ENCODE measurements at places on chromosomes 16 and 17.

- no peak for DNase-seq
Measured at GRCh38 chr16:13203725-13204124, 302.3 kb downstream of the SHISA9 start.

GRCh38 chr17:71942626-71943025 lies 178.2 kb upstream of the SOX9 start:
- DNase-seq = no peak

- DNase-seq = no peak
Measured at GRCh38 chr17:8354236-8354635, 14.6 kb downstream of the ODF4 start.

GRCh38 chr17:8019166-8019565 lies 16.8 kb downstream of the GUCY2D start:
- DNase-seq = no peak

- no peak for DNase-seq
Measured at GRCh38 chr17:8806926-8807550, 7.9 kb upstream of the MFSD6L start.

GRCh38 chr16:72201387-72201786 lies 29.4 kb upstream of the PMFBP1 start:
- no peak for DNase-seq

DNA sequence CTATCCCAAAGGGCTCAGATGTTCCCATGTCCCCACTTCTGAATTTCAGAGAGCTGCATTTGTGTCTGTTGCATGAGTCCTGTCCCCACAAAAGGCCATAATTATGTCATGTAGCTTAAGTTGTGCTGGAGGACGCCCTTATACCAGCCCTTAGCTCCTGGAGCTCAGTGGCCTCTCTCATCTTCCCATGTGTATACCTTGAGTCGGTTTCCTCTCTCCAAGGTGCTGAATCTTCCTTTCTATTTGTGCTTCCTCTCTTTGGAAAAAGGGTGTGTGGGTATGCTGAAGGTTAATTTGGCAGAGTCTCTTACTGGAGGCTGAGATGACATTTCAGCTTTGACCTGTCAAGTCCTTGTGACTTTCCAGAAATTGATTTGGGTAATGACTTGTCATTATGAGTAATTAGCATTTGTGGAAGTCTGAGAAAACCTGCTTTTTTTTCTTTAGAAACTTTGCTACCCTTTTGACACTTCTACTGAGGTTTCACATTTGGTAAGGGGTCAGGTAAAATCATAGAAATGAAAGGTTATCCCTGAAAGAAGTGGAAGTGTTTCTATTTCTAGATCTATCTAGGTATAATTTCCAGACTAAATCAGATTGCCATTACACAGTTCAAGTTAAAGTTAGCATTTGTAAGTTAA lies 185.4 kb downstream of the ABCC12 start:
- no peak for DNase-seq

GRCh38 chr16:54099627-54100026 lies 187.0 kb downstream of the IRX3 start:
- DNase-seq = no peak

DNA sequence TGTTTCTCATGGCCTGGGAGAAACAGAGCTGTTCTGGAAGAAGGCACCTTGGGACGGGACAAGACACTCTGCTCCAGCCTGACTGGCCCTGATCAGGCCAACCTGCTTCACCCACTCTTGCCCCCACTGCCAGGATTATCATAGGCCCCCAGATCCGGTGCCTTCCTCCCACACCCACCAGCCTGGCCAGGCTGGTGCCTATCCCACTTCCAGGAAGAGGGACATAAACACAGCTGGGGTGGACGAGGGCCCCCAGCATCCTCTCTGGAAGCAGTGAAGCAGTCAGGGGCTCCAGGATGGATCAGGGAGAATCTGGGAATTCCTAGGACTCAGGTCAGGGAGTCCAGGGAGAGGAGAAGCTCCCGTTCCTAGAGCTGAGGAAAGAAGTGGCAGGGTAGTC lies 16.9 kb upstream of the ITGA3 start:
- DNase-seq = no peak

DNA sequence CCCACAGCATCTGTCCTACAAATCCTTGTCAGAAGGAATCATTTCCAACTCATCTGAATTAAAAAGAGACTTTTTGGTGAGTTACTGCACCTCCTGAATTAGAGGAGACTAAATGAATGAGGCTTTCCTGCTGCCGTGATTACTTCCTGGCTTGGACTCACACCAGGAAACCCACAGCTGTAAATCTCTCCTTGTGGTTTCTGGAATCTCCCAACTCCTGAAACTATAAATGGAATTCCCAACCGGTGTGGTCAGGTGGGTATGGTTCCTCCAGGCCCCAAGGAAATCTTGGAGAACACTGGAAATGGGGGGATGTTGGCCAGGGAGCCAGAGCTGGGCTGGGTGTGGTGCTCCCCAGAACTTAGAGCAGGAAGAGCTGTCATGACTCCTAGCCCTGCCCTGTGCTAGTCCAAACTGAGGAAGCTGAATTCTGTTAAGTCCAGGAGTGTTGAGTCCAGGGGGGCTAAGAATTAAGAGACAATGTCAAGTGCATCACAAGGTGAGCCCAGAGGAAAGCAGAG lies 216.4 kb downstream of the GSG1L start:
- DNase-seq = no peak

DNA sequence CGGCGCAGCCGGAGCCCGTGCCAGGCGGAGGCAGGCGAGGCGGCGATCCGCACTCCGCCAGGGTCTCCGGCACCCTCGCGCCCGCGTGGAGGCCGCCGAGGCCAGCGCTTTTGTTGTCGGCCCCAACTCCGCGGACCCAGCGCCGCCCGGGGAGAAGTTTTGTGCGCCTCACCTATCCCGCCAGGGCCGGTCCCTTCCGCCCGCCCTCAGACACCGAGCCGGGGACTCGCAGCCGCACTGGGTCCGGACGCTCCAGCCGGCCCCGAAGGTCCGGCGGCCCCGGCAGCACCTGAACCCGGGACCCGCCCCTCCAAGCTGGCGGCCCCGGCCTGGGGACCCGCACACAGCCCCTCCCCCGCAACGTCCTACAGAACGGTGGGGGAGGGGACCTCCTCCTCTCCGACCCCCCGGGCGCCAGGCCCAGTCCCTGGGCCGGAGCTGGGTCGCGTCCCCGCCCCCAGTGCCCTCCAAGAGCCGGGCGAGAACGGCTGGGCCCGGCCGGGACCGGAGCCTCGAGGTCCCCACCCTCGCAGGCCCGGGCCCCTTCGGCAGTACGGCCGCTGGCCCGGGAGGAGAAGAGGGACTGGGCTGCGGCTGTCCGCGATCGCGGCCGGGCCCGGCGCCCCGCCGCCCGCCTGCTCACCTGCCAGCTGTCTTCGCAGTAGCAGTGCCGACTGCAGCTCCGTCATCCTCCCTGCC lies 698 bp downstream of the UBE2G1 start:
- no peak for DNase-seq

- no peak for DNase-seq
Measured at GRCh38 chr17:63039899-63040602, 74.0 kb downstream of the TANC2 start.

GRCh38 chr17:55570391-55570790 lies 59.1 kb upstream of the SMIM36 start:
- no peak for DNase-seq

- no peak for DNase-seq
Measured at GRCh38 chr17:73906896-73907870, 262.9 kb upstream of the SDK2 start.

DNA sequence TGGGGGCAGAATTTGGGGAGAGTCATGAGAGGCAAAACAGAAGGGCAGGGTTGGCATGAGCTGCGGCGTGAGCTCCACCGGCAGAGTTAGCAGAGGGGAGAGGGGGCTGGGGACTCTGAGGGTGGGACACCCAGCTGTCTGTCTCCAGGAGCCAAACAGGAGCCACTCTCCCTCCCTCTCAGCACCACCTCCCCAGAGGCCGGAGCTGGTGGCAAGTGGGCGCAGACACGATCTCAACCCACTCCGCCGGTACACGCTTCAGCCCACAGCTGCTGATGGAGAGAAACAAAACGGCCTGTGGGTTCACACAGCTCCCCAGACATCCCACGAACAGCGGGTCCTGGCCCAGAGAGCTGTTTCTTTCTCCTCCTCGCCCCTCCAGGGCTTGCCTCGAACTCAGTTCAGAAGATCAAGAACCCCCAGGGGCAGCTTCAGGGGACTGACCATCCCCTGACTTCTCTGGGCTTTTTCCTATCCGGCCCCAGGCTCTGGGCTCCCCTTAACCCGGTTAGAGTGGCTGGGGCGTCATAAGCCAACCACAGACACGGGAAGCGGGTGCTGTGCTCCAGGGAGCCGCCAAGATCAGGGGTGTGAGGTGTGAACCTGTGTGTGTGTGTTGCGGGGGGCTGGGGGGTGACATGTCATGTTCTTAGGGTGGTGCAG lies 7.6 kb downstream of the RHBDF2 start:
- no peak for DNase-seq

DNA sequence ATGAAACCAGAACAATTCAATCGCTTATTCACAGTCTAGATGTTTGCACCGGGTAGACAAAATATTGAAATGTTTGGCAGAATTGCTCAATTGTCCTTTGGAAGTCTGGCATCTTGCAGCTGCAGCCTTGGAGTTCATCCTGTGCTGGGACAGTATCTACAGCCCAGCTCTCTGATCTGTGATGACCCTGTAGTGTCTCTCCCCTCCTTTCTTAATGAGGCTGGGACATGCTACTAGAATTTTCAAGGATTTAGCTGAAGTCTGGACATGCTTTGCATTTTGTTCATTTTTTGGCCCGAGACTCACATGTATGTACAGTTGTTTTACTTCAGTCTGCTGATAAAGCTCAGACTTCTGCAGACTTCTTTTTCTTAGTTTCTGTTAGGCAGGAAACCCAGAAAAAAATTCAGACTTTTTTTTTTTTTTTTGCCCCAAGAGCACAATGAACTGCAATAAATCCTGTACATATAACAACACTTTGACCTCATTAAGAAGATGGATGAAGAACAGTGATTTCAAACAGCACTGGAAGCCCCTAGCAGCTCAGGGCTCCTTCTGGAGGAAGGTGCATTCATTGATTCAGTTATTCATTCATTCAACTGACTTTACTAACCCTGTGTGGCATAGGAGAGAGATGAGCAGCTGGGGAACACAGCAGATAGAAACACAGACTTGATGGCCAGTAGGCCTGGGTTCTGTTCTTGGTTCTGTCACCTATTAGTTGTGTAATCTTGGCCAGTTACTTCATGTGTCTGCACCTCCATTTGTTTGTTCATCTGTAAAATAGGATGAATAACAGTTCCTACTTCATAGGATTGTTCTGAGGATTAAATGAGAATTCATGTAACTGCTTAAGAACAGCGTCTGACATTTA lies 210.0 kb downstream of the MAP2K4 start:
- no peak for DNase-seq

- DNase-seq = no peak
Measured at GRCh38 chr17:50027881-50028735, 27.8 kb upstream of the ITGA3 start.

- no peak for DNase-seq
Measured at GRCh38 chr17:16980813-16981731, 9.2 kb upstream of the TNFRSF13B start.

- DNase-seq = no peak
Measured at GRCh38 chr17:31674717-31675349, 184.2 kb downstream of the COPRS start.

DNA sequence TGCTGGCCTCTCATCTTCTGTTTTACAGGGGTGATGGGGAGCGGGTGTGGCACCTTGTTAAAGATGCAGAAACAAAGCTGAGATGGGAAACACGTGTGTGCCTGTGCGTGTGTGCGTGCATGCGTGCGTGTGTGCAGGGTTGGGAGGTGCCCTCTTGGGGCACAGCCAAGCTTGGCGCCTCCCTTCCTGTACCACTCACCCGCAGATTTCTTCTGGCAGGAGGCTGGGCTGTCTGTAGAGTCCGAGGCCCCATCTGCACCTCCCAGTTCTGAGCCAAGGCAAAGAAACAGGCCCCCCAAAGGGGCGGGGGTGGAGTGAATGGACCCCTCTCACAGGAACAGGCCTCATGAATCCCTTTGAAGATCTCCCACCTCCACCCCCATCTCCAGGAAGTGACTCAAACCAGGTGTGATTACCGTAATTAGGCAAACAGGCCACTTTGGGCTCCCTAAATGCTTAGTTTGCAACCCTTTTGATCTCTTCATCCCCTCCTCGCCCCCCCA lies 20.9 kb downstream of the TNS4 start:
- DNase-seq = no peak

- DNase-seq = peak; percentile 88
Measured at GRCh38 chr17:27294689-27295630, 1.0 kb downstream of the WSB1 start.

DNA sequence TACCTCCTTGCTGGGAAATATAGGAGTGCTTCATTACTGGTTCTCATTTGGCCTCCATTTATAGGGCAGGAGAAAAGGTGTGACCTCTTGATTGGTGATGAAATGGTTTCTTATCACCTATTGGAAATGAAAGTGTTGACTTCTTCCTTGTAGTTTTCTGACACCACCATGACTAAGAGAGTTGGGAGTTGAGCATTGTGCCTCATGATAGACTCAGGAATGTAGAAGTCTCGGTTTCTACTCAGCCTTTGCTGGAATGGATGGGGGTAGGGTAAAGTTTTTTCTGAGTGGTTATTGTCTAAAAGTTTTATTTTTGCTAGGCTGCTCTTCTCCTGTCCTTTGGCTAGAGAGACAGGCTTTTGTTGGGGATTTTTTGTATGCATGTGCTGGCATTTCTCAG lies 117.4 kb downstream of the PHKB start:
- no peak for DNase-seq

DNA sequence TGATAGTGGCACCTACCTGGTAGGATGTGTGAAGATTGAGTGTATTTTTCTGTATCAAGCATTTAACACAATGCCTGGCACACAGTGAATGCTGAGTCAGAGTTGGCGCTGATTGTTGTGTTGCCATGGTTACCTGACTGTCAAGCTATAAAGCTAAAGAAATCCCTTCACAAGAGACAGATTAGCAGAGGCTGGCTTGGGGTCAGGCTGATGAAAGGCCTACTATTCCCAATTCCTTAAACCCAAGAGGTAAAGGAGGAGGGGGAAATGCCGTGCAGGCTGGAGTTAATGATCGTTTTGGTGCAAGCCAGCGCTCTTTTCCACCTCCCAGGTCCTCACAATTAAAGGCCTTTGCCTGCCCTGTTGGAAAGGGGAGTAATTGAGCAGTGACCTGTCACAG lies 5.9 kb downstream of the CLEC19A start:
- no peak for DNase-seq
